Effector memory CD8-positive, alpha-beta T cell (primary cell): ENCODE measurements at places on chromosomes 7 and 10.

DNA sequence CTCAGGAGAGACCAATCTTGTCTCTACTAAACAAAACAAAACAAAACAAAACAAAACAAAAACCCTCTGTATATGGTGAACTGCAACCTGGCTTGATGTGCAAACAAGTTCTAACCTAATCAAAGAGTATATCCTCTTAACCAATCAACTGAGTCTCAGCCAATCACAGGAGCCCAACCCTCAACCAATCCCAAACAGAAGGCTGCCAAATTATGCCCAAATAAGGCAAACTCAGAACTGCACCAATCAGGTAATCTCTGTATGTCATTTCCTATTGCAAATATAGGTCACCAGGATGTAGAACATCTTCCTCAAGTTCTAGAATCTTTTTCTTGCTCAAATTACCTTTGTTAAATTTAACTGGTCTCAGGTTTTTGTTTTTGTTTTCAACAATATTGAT is 5.2 kb downstream of the FAM133B start:
- no peak for DNase-seq

DNA sequence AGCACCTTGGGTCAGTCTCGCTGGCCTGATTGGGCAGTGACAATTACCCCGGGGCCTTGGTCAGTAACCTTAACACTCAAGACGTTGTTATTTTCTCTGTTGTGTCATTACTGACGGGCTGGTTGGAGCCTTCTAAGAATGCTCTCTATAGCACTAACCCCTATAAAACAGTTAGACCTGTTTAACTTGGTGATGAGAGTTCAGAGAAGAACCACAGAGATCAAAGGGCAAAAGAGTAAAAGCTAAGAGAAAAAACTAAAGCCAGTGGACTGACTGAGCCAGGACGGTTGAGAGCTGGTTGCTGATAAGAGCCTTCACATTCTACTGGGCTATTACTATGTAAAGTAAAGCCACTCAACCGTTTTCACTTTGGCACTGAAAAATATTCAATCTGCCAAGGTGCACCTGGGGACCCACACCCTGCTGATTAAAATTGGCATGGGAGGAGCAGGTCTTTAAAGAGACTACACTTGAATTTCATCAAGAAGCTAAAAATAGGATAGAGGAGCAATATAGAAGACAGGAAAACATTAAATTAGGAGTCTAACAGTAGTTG is 13.6 kb upstream of the ITGB1 start:
- no peak for DNase-seq

DNA sequence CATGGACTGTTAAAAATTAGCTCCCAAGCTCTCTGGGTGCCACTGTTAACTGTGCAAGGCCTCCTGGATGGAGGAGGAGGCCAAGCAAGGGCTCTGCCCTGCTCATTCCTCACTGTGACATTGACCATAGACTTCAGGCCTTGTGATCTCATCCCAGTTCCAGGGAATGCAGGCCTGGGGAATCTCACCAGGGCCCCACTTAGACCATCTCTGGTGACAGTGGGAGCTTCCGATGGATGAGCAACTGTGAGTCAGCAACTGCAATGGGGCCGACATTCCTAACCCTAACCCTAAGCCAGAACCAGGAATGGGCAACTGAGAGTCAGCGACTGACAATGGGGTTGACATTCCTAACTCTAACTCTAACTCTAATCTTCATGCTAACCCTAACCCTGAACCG is 50.4 kb upstream of the MSMB start:
- no peak for DNase-seq

GRCh38 chr10:91932737-91933136 is 9.2 kb downstream of the BTAF1 start:
- DNase-seq, result no peak

DNA sequence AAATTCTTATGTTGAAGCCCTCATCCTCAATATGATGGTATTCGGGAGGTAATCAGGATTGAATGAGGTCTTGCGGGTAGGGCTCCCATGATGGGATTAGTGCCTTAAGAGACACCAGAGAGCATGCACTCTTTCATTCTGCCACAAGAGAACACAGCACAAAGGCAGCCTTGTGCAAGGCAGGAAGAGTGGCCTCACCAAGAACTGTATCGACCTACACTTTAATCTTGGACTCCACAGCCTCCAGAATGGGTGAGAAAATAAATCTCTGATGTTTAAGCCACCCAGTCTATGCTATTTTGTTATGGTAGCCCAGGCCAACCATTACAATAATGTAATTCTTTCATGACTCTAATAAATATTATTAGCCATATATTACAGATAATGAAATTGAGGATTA is 8.4 kb downstream of the SEM1 start:
- no peak for DNase-seq

DNA sequence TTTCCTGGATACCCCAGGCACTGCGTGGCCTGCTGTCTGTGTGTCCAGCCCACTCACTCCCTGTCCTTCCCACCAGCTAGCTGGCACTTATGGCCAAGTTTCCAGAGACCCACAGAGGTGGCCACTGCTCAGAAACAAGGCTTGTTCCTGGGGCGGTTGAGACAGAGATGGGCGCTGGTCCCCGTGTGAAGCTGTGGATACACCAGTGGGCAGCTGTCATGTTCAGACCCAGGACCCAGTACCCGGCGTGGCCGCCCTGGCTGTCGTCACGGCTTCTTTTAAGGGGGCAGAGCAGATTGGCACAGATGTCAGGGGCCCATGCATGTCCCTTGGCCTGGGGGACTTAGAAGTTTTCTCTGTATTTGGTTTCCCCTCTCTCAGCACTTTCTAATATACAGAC is 36.3 kb downstream of the FOXL3 start:
- no peak for DNase-seq

DNA sequence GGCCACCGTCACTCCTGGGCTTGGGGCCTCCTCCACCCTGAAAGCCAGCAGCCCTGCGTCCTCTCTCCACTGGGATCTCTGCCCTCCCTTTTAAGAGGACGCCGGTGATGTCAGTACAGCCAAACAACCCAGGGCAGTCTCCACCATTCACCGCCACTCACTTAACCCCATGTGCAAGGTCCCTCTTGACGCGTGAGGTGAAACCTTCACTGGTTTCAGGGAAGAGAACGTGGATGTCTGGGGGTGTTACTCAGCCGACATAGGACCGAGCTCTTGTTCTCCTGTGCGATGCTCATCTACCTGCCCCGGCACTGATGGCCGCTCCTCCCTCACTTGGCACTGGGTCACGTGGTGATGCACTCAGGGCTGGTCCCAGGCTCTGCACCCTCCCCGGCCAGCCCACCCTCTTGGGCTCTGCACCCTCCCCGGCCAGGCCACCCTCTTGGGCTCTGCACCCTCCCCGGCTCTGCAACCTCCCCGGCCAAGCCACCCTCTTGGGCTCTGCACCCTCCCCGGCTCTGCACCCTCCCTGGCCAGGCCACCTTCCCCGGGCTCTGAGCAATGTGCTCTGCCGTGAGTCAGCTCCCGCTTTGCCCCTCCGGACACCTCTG is 36.1 kb downstream of the ADGRA1 start:
- no peak for DNase-seq

DNA sequence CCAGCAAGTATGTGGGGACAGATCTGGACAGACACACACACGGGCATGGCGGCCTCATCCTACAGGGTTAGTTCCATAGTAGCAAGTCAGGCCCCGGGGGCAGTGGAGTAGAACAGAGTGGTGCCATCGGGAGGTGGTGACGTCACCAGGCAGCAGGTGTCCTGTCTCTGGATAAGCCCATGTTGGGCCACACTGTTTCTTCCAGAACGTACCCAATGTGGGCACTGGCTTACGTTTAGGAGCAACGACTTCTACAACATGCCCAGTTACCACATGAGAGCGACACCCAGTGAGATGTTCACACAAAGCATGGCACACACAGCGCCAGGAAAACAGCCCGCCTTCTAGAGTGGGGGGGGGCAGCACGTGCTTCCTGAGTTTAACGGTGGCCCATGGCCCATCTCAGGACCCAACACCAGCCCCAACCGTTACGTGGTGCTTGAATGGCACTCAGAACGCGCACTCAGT is 67.8 kb downstream of the CTBP2 start:
- DNase-seq, result no peak
